ENCODE measurements at places on chromosomes 13 and 19.

DNA sequence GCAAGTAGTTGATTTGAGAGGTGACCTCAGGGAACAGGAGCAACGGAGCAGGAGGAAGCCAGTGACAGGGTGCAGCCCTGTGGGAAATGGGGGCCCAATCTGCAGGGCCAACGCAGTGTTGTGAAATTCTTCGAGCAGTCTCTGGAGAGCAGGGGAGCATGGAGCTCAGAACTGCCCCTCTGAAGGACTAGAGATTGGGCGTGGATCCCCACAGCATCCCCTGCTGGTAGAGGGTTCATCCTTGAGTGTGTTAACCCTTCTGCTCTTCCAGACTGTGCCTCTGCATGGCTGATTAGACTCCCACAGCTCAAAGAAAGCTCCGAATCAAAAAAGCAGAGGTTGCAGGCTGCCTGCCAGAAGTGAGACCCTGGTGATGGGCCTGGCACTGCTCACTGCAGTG is 77.9 kb upstream of the UQCRFS1 start:
- no peak for DNase-seq

DNA sequence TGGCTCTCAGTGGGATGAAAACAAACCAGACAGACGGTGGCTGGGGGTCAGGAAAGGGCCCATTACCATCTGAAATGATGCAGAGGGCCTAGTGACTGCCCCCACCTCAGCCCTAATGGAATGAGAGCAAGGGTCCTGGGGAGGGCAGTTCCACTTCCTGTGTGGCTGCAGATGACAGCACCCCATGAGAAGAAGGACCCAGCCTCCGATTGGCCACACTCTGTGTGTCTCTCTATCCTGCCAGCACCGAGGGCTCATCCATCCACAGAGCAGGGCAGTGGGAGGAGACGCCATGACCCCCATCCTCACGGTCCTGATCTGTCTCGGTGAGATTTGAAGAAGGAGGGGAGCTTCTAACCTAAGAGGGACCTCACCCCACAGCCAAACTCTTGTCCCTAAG is 498 bp downstream of the LILRB1 start:
- no peak for DNase-seq

DNA sequence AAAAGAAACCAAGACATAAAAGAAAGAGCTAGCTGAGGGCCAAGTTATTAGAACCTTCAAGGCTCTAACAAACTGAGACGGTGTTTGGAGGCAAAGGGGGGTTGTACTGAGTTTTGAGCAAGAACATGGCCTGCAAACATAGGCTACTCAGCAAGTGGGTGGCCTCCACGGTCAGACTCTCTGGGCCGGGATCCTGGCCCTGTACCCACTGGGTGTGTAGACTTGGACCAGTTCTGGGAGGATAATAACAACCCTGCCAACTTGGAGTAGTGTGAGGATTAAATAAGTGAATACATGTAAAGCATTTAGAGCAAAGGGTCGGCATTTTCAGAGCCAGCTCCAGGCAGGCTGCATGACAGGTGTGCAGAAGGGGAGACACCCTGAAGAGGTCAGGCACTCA is 56.1 kb upstream of the TNFRSF19 start:
- no peak for DNase-seq

DNA sequence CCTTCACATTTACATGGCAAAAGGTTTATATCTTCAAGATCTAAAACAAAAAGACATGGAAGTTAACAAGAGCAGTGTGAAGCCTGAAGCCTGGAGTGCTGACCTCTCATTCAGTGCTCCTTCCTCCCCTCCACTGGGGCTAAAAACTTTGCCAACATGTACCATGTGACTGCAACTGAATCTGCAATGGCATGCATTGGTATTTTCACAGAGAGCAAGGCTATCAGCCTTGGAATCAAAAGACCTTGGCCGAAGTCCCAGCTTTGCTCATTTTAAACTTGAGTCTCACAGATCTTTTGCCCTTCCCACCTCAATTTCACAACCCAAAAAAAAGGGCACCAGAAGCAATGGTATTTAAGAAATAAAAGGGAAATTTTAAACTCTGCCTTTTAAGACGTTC is 325.1 kb downstream of the DCT start:
- DNase-seq: no peak

DNA sequence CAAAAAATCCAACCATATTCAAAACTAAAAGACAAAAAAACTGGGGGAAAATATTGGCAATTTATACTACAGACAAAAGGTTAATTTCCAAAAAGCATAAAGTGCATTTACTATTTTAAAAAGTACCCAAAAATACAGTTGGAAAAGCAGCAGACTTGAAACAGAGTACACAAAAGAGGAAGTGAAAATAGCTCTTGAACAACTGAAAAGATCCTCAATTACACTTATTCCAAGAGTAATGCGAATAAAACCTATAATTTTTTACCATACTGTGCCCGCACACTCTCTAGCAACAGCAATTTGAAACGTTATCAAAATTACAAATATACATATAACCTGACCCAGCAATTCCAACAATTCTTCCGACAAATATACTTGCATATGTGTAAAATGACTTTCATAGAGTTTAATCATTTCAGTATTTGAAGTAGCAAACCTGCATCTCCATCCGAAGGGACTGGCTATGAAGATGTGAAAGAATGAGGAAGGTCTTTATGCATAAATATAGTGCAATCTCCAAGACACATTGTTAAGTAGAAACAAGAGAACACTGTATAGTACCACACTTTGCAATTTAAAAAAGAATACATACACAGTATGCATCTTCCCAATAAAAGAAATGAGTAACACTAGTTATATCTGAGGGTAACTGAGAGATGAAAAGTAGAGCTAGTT is 25.4 kb downstream of the ALG5 start:
- no peak for DNase-seq

- DNase-seq: no peak
Measured at GRCh38 chr19:29842471-29843179, 30.8 kb downstream of the CCNE1 start.

DNA sequence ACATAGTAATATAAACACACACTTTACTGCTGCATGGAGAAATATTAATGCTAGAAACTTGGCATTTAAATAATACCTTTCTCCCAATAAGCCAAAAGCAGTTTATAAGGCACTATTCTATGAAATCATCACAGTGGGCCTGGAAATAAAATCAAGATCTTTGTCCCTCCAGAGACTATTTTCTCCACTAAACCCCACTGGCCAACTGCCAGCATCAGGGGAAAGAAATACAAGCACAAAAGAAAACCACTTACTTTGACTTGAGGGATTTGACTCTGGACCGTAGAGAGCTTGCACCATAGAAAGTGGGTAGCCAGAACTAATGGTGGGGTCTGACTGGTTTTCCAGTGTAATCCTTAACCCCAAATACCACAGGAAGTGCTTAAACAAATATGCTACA is 71.9 kb downstream of the DCLK1 start:
- no peak for DNase-seq

DNA sequence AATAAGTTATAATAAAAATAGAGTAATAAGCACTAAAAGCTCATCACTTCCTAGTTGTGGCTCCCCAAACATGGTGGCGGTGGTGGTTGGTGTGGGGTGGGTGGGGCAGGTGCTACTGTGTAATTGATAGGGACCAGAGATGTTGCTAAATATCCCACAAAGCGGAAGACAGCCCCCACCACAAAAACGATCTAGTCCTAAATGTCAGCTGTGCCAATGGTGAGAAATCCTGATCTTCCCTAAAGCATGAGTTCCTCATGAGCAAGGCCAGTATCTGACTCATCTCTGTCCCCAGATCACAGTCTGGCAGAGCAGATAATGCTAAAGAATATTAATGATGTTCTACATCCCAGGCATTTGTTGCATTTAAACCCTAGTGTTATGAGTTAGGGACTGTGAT is 1.9 kb upstream of the EDDM13 start:
- no peak for DNase-seq

DNA sequence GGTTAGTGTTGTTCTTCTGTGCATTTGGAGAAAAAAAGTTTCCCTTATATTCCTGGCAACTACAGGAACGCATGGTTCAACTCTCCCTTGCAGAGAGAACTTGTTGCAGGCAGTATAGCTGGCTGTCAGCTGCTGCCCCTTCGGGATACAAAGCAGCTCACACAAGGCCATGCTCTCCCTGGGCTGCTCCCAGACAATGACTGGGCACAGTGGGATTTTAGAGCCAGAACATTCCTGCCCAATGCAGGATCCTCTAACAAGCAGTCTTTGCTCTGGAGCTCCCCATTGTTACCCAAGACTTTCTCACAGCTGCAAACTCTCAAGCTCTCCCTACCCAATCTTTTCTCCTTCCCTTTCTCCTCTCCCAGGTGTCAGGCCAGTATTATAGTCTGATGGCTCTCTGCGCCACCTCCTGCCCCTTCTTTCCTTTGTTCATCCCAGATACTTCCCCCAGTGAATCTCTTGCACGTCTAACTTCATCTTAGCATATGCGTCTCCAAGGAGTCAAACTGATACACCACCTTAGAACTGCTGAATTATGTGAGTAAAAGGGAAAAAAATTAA is 27.5 kb upstream of the SERPINE3 start:
- no peak for DNase-seq

GRCh38 chr19:50569938-50570540 is 1.8 kb upstream of the LRRC4B start:
- no peak for DNase-seq

- peak; percentile 58 for DNase-seq
Measured at GRCh38 chr13:32381539-32381938, 46.4 kb downstream of the N4BP2L1 start.

DNA sequence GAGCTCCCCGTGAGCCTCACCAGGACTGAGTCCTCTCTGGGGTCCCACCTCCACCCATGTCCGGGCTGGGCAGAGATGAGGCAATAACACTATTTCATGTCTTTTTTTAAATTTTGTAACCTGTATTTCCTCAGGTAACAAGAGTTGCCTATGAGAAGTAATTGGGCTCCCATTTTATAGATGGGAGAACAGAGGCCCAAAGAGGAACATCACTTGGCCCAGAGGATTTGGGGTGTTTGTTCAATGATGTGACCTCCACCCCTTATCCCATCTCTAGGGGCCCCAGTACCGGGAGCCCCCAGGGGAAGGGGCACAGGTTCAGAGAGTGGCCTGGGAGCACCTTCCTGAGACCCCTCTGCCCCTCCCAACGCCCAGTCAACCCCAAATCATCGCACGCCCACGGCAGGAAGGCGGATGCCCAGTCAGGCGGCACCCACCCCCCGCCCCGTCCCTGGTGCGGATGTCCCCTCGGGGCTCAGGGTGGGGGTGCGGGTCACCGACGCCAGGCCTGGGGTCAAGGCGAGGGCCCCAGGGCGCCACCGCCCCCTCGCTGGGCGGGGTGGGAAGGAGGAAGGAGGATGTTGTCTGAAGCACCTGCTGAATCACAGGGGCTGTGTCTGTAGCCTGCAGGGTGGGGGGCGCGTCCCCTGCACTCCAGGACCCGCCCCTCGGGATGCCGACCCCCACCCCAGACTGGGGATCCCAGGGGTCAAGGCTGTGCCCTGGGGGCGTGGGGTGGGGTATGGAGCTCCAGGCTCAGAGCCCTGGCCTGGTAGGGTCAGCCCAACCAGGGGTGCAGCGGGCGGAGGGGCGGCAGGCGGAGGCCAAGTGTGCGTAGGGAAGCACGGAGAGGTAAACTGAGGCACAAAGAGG is 9.0 kb upstream of the CIRBP start:
- DNase-seq: no peak

- DNase-seq: no peak
Measured at GRCh38 chr19:58047672-58048071, 11.4 kb upstream of the ZNF135 start.

DNA sequence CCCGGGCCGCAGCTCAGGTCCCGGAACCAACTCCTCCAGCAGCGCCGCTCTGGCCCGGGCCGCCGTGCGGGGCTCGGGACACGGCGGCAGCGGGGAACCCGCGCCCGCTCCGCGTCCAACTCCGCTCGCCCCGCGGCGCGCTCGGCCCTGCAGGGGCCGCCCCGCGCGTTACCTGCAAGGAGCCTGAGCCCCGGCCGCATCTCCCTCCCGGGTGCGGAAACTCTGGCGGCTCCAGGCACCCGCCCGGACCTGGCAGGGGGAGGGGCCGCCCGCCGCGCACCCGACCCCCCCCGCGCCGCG is at the start of gene TMTC4:
Gene TMTC4 (minus strand): TSS at position 224 of the 300 bp plus-strand sequence. CDS start 4,433 bp downstream, outside the sequence.
- no peak for DNase-seq

- no peak for DNase-seq
Measured at GRCh38 chr13:95499811-95500712, 52.5 kb upstream of the CLDN10 start.

DNA sequence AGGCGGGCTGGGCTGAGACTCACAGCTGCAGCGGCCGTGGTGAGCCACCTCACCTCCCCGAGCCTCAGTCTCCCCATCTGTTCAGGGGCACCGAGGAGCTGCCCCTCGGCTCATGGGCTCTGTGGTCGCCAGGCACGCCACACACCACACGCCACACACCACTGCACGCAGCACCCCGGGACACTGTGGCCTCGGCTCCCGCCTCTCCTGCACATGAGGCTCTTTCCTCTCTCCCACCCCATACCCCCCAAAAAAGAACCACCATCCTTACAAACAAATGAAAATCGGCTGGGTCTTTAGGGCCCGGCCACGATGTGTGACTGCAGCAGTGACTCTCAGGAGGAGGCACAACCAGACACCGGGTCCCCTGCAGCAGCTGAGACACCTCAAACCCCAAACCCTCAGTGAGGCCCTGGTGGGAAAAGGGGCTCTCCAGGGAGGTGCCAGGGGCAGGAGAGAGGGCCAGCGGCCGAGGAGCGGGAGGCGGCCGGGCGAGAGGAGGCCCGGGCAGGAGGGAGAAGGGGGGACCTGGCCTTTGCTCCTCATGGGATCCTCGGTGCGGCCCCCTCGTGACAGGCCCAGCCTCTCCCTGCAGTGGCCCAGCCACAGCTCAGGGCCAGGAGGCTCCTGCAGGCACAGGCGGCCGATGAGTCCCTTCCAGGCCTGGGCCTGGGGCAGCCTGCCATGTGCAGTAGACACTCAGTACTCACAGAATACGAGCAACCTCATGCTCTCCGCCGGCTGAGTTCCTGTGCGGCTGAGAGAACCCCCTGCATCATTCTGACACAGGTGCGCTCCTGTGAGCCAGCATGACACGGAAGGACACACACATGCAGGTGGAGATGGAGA is 66.3 kb downstream of the RASA3 start:
- DNase-seq: no peak

- no peak for DNase-seq
Measured at GRCh38 chr19:14102756-14103155, 12.2 kb upstream of the SAMD1 start.

DNA sequence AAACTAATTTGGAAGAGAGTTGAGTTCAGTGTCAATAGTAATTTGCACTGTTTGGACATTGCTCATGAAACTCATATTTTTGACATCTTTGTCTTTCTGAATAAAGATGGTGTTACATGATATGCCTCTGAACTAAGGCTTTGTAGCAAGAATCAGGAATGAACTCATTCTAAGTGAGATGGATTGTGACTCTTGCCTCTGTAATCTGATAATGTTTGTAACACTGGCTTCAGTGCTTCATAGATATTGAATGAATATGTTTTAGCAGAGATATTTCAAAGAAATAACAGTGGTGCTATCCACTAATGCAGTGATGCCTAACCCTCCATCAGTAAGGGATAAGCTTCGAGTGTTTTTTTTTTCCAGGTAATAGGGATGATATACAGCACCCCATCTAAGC is 32.9 kb downstream of the TEX26 start:
- DNase-seq: no peak

GRCh38 chr19:46610413-46610775 is 9.3 kb downstream of the CALM3 start:
- no peak for DNase-seq
